HT1080 (cell line): ENCODE measurements at places on chromosomes 3 and 15.

DNA sequence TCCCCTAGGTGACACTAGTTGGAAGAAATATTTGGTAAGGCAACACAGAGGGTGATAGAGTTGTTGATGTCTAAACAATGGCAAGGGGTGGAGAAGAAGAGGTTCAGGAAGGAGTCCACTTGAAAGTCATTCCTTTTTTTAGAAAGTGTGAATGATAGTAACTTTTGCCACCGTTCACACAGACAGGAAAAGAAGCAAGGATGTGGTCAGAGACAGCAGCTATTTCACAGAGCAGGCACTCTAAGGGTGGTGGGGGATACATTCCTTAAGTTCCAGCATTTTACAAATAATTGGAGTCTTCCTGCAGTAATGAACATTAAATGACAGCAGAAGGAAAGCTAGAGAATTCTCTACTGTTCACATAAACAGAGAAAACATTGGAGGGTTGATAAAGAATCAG lies 75.4 kb upstream of the ZNF385D start:
- peak; percentile 60 for DNase-seq

- DNase-seq: no peak
These were observed 25.2 kb downstream of the CCNL1 start for GRCh38 chr3:157134620-157135191.

GRCh38 chr3:74302969-74303368 lies 311.5 kb downstream of the CNTN3 start:
- DNase-seq: no peak

DNA sequence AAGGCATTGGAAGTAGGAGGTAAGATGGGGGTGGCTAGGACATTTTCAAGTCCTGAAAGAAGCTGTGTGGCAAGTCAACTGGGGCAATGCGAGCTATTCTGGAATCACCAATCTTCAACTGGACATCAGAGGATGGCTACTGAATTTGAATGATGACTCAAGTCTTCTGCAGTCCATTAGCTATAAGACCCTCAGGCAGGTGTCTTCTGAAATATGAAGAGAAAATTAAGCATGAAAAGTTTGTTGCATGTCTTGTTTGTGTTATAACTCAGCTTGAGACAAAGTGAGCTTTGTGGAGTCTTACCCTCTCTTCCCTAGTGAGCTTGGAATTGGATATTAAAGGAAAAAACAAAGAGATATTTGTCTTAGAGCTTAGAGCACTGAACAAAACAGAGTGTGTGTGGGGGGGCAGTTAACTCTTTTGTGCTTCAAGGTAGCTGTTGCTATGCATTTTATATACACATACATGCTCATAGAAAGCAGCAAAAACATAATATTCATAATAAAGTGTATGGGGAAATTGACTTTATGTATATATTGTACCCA lies 979.1 kb downstream of the MCTP2 start:
- DNase-seq: no peak

DNA sequence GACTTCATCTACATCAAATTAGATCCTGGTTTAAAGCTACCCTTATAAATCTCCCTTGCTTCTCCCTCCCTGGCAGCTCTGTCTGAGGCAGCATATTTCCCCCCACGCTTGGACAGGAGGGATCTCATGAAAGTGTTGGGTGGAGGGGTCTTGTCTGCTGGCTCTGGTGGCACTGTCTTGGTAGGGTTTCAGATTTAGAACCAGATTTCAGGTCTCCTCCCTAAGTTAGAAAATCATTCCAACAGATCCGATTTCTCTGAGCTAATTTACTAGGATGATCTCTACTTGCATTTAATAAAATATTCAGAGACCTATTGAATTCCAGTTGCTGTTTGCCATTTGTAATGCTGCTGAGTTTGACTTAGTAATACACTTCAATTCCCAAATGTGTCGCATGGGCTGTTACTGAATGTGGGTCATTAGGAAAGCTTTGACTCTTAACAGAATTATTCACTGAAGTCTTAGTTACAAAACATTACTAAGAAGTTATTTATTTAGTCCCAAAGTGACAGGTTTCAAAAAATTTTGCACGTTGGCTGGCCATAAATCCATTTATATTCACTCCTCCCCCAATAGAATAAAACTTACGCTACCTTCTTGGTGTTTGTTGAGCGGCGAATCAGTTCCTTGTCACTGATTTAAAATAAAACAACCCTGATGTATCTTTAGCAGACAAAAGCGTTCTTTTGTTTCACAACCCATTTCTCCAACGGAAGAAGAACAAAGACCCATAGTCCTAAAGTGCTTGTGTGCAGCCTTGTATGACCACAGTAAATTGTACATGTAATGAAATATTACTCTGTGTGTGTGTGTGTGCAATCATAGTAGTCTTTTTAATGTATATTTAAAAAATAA lies 84.5 kb downstream of the TRAK1 start:
- no peak for DNase-seq

DNA sequence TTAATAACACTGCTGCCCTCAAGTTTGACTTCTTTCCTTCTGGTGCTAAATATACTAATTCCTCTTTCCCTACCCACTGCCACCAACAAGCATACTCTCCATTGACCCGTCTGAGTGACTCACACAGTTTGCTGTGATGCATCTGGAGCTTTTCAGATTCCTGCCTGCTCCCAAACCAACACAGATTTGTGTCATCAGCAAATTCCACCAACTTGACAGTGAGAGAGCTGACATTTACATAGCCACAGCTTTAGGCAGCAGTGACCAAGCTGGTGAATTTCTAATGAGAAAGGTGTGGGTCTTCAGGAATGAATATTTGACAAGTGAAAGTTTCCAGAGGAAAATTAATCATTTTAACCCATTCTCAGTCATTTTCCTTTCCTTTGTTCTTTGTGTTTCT lies 96.5 kb upstream of the PRICKLE2 start:
- DNase-seq: peak; percentile 92

DNA sequence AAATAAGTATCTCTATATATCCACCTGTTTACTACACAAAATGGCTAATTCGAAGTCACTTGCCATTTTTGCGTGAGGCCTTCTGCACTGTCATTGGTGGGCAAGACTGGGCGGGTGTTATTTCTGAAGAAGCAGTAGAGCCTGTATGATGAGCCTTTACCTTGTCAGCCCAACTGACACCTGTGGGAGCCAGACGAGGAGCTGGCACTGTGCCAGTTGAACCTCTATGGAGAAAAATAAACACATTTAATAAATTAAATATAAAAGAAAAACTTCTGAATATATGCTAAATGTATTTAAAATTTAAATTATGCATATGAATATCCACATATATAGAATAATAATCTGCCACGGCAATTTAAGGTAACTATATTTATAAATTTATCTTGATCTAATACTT lies 109.9 kb downstream of the SCAPER start:
- DNase-seq: no peak

DNA sequence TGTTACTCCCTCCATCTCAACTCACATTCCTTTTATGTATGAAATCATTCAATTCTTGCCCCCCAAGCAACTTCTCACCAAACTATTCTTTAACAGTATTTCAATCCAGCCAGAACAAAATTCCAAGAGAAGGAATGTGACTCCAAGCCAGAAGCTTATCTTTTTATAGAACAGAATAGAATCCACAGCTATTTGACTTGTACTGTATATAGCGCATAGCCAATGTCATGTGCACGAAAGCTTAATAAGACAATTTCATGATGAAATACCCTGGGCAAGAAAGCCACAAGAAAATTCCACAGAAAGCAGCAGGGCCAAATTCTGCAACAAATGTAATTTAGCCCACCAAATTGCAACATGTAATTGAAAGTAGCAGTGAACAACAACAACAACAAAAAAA lies 127.6 kb upstream of the UBE2E2 start:
- no peak for DNase-seq

DNA sequence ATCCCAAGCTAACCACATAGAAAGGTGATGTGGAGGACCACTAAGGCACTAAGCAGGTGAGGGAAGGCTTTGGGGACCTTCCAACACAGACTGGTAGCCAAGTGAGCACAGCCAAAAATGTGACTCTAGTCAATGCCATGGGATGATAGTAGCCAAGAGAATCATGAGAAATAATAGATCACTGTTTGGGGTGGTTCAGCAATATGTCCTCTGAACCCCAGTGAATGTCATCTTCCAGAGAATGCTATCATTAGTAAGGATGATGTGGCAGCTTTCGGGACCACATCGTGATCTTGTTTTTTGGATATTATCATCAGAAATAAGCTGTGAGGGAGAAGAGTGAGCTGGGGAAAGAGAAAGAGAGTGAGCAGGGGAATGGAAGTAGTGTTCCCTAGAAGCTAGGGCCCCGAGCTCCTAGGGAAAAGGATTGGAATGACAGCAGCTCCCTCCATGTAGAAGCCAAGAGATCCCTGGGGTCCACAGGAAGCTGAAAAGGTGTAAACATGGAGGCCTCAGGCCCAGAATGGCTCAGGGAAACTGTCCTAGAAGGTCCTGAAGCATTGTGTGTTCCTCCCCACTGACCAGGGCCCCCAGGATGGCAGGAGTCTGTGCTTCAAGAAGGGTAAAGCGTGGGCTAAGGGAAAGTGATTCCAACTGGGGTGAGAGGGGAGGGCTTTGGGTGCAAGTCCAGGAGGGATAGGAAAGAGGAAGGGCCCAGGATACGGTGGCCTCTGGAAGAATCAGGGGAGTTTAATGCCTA lies 56.6 kb upstream of the KLF13 start:
- no peak for DNase-seq

- peak; percentile 66 for DNase-seq
These were observed 227.3 kb upstream of the IL12A start for GRCh38 chr3:159761369-159761768.

DNA sequence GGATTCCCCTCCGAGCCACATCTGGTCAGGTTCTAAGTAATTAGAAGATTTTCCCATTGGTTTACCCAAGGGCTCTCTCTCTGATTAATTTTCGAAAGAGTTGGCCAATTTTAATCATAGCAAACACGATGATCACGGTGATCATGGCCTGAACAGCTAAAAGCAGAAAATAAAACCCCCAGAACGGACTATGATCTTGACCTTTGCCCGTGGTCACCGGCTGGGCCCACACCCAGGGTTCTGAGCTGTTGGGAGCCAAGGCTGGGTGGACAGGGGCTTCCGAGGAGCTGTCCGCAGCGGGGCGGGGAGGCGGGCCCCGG lies 2.6 kb downstream of the GP5 start:
- DNase-seq: no peak

- no peak for DNase-seq
These were observed 9.1 kb upstream of the TP63 start for GRCh38 chr3:189621948-189622603.

DNA sequence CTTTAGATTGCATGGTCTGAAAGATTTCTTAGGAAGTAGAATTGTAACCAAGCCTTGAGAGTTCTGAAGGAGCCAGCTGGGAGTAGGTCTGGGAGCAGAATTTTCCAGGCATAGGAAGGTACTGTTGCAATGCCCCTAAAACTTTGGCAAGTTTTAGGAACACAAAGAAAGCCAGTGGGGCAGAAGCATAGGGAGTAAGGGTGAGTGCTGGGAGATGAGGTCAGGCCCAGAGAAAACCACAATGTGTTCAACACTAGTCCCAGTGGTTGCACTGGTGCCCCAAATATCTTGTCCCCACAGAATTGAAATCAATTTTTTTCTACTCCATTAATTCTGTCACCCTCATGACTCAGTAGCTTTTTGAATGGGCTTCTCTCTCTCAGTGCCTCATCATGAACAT lies 120.7 kb upstream of the GALNT15 start:
- DNase-seq: no peak

DNA sequence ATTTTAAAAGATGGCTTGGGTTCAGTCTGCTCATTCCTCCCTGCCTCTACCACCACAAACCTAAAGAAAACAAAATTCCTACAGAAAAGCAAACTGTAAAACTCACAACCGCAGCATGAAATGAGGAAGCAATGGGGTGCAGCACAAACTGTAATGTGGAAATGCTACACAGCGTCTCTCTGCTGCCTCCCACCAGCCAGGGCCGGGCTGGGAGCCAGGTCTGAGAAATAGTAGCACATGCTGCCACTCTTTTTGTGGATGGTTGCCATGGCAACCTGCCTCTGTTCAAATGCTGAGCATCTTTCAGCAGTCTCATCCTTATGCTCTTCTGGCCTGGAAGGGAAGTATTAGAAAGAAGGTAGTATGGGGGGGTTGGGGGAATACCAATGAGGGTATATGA lies 55.4 kb downstream of the EOMES start:
- peak; percentile 50 for DNase-seq

- no peak for DNase-seq
These were observed 536.4 kb downstream of the UNC13C start for GRCh38 chr15:54514601-54515000.

DNA sequence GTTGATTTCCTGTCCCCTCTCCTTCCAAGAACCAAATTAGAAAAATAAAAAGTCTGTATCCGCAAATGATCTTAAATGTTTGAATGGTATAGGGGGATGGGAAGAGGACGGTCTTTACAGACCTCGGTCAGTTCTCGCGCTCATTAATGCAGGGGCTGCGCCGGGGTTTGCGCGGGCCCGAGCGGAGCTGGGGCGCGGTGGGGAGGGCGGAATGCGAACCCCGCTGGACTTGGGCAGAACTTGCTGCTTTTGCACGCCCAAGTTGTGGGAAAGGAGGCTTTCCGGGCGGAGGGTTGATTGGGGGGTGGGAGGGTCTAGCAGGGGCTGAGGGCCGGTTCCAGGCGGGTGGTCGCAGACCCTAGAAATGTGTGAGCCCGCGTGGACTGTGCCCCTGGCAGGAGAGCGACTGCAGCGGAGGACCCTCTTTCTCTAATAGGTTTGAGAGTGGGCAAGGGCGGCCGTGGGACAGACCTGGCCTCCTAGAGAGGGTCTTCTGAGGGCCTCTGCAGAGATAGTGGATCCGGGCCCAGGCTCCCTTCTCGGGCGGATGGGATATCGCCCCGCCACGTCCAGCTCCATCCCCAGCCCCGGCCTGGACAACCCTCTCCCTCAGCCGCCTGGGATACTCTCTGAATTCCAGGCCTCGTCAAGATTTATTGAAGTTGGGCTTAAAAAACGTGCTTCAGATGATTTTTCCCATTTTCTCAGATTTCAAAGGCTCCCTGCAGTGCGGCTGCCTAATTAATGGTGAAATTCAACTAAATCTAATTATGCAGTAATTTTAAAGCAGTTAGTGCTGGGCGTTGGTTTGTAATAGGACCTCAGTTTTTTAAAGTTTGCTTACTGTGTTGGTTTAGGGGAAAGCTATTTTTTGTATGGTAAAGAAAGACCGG lies 11.3 kb downstream of the NR2F2 start:
- DNase-seq: no peak

DNA sequence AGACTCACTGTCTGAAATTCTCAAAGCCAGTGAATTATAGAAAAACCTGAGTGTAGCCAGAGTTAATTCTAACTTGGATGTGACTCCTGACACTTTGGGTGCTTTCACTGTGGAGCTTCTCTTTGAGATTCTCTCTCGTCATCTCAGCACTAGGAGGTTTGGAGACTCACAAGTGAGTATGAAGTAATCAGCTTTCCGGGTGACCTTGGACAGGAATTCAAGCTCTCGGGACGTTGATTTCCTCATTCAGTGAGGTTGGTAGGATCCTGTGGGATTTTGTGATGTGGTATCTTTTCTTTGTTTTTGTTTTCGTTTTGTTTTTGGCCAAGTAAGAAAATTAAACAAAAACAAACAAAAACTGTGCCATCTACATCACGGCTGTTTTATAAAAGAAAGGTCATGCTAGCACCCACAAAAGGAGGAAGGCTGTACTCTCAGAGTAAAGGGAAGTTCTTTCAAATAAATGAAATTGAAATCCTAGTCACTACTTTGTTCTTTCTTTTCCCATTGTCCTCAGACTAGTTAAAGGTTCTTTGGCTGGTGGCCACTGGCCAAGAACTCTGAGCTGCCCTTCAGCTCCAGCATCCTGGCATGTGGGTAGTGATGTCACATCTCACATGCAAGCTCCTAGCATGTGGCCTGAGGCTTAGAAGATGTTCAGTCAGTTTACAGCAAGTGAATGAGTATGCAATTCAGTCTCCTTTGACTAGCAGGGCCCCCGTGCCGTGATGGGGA lies 263.3 kb upstream of the TPM1 start:
- peak; percentile 55 for DNase-seq
